ENCODE measurements at places on chromosomes 5 and 9.

GRCh38 chr5:66994790-66995189, 201.8 kb downstream of the CD180 start:
- DNase-seq = no peak

DNA sequence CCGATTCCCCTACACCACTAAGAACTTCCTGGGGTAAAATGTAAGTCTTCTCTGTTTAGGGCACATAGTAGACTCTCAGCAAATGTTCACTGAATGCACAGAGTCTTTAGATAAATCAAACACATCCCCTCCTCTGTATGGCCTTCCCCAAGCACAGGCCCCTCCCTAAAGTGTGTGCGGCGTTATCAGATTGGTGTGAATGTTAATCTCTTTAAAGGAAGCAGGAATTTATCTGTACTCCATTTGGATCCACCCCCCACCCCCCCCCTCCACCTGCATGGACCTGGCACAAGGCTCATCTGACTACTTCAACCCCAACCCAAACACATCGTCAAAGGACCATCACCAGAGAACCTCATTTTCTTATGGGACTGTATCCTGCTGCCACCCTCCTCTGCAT, 6.3 kb downstream of the PCDH1 start:
- no peak for DNase-seq

GRCh38 chr9:135971892-135972291, 10.7 kb upstream of the UBAC1 start:
- no peak for DNase-seq

GRCh38 chr5:115813719-115814118, 2.7 kb downstream of the CDO1 start:
- no peak for DNase-seq

GRCh38 chr9:129988607-129989361, 54.2 kb downstream of the FNBP1 start:
- peak; percentile 18 for DNase-seq

DNA sequence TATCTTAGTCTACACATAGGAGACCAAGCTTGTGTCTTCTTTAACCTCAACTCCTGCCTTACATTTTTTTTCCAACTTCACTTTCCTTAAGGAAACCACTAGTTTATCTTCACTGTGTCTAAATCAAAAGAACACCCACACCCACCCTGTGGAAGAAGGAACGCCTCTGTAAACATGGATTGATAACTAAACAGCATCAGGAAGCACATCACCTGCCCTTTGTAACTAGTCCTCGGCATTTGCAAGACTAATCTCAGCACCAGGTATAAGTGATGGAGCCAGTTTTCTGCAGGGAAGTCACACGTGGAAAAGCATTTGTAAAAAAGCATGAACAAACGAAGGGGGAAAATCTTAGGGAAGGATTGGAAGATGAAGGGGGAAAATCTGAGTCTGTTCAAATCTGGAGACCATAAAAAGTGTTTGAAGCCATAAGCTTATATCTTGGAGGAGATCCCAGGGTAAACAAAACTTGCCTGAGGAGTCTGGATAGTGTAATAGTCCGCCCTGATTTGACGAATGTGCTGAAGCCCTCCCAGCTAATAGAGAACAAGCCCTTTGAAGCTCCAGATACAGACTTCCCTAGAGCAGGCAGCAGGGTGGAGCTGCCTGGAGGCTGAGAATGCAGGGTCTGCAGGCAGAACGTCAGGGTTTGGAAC, 117.3 kb upstream of the LHFPL2 start:
- no peak for DNase-seq

DNA sequence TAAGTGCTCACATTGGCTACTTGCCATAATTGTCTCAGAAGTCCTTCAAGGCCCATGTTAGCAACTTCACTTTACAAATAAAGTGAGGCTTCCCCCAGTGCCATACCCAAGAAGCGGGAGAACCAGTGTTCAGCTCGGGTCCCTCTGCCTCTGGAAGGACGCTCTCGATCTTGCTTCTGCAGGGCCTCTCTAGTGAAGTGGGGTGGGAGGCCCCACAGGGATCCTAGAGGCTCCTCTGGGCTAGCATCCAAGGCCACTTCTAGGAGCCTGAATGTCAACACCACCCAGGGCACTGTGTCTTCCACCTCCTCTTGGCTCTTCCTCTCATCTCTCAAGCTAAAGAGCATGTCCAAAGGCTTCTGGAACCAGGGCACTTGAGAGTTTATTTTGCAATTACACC, 282.5 kb downstream of the GADD45G start:
- DNase-seq = no peak

- DNase-seq = no peak
Observed at GRCh38 chr9:9612270-9612669, 1000.5 kb downstream of the PTPRD start.

DNA sequence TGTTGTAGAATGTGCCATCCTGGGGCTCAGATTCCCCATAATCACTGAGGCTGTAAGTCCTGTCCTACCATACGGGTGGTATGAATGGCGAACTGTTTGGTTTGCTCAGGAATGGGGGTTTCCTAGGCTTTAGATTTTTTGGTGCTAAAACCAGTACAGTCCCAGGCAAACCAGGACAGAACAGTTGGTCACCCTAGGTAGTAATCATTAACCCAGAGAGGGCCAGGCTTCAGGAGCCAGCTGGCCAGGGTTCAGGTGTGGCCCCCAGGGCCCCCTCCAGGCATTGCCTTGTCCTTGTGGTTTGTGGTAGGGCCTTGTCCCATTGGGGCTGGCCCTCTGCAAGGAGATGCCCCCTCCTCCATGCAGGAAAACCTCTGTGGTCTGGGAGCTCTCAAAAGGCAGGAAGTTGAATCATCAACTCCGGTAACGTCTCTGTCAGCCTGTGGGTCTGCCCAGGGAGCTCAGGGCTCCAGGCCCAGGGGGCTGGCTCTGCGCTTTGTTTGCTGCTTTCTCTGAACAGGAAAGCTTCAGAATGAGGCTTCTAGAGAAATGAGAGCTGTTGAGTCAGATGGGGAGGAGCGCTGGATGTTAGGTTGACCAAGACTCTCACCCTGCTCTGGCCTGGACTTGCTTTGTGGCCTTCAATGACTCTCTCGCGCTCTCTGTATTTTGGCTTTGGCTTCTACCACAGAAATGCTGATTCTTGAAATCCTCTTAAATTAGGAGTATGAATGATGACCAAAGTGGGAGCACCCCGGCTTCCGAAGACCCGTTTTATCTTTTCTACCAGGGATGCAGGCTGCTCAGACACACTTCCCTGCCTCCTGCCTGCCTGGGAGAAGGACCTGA, 22.2 kb upstream of the JADE2 start:
- DNase-seq = peak; percentile 94

DNA sequence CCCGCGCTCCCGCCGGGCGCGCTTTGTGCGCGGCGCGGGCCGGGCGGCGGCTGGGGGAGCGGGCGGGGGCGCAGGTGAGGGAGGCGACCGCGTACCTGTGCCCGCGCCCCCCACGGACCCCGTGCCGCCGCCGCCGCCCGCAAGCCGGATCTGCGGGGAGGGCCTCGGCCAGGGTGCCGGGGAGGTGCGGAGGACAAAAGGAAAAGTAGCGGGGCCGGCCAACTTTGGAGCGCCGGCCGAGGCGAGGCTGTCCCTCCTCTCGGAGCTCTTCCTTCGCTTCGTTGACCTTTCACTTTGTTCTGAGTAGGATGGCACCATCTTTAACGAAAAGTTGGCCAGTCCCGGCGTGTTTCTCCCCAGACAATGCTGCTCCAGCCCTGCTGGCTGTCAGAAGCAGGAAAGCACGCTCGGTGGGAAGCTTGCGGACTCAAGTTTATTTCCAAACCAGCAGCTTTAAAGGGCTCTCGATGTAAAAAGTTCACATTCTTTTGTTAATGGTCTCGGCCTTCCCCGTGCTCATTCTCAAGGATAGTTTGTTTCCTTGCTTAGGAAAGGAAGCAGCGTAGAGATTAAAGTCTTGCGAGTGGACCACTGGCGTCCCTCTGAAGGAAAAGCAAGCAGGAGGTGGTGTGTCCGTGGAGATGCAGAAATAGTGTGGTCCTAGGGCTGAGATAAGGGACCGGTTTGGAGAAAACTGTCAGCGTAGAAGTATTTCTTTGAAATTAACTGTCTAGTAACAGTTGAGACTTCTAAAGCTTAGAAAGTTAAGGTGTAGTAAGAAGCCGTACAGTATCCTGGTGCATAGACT, 639 bp downstream of the EHMT1 start:
- DNase-seq = no peak

DNA sequence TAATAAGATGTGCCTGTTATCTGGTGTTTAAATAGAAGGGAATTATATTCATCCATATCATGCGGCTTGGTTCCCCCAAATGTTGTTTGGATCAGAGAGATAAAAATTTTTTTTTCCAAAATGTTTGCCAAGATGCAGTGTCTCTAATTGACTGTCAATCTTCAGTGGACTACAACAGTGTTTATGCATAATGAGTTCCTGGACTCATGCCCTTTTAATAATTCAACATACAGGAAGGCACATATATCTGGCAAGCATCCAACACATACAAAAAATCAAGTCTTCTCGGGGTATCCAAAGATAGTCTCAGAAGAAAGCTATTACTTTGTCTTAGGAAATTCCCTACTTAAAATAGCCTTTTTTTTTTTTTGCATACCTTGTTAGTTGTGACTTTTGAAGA, 1534.7 kb downstream of the EFNA5 start:
- no peak for DNase-seq

GRCh38 chr5:6000867-6001266, 377.5 kb downstream of the MED10 start:
- no peak for DNase-seq

DNA sequence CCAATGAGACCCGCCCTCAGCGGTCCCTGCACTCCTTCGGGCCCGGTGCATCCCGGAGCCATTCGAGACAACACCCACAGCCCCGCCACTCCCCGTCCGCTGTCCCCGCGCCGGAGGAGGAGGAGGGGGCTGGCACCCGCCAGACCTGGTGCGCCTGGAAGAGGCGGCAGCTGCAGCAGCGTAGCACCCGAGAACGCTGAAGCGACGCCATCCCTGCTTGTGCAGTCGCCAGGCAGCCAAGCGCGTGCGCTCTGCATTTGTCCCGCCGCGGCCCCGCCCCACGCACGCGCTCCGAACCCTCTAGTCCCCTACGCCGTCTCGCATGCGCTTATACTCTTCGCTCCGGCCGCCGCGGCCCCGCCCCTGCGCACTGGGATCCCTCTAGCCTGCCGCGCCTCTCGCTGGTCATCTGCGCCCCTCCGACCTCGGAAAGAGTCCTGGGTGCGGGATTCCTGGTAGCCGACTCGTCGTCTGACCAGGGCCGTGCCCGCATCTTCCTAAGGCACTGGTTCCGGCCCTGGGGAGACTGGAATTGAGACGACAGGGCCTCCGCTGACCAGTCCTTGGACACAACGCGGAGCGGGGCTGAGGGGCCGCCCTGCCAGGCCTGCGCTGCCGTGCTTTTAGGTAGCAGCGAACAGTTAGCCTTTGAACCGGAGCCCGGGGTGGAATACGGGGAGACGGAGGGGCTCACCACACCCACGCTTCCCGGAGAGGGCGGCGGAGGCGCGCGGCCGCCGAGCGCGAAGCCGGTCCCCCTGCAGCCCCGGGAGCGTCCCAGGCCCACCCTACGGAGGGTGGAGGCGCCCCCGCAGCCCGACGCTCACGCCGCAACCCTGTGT, at the start of gene MRNIP:
TSS of gene MRNIP (minus strand) at position 232 of the 842 bp plus-strand sequence. CDS start at position 211, 21 bp downstream.
- DNase-seq = peak; percentile 83

GRCh38 chr5:69350664-69351063, 18.1 kb upstream of the CCDC125 start:
- no peak for DNase-seq

- DNase-seq = no peak
Observed at GRCh38 chr9:122477346-122477745, 380 bp downstream of the OR1J1 start.

DNA sequence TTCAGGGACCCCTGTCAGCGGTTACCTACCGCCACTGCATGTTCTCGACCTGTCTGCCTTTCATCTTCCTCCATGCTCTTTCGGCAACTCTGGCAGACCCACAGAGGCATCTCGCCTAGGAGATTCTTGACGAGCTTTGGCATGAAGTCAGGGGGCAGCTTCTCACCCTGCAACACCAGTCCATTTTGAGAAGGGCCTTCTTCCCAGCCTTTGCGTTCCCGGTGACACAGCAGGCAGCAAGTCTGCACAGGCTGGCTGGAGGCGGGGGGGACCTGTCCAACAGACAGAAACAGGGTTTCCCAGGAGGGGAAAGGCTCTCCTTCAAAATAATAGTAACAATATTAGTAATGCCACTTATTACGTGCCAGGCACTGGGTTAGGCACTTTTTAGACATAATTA, 15.5 kb downstream of the FAM193B start:
- no peak for DNase-seq

GRCh38 chr5:154238776-154239481, 48.4 kb downstream of the GALNT10 start:
- no peak for DNase-seq

- no peak for DNase-seq
Observed at GRCh38 chr9:75198436-75198835, 110.1 kb downstream of the OSTF1 start.

DNA sequence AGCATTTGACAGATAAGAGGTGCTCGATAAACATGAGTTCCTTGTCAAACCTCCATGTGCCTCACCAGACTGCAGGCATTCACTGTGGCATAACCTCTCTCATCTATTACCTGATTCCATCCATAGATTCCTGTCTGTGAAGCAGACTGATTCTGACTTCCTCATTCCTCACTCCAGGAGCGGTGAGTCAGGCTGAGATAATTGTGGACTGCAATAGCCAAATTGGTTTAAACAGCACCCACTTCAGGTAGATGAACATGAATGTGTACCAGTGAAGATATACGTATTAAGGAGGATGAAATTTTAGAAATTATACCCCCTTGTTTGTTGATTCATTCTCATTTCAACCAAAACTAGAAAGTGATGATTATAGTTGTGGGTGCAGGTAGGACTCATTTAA, 391.2 kb downstream of the HINT1 start:
- DNase-seq = no peak

DNA sequence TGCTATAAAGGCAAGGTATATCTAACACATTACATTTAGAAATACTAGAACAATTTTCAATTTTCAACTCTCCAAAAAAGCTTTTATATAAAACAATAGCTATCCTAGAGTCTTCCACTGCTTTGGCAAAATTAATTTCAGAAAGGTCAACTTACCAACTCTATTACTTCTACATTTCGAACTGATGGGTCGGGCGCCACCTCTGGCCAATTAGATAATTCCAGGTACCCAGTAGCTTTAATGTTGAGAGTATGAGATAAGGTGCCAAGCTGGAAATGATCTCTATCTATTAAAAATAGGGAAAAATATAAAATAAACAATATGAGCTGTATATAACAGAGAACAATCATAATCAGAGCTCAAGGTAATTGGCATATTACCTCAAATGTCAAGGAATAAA, 166.6 kb downstream of the AP3B1 start:
- DNase-seq = no peak

- no peak for DNase-seq
Observed at GRCh38 chr5:124935065-124935464, 188.6 kb upstream of the ZNF608 start.

- DNase-seq = no peak
Observed at GRCh38 chr9:73805111-73805510, 653.4 kb downstream of the ANXA1 start.

Data from ascending aorta (tissue), 2 donors.